ENCODE measurements at places on chromosomes 16 and 17.

DNA sequence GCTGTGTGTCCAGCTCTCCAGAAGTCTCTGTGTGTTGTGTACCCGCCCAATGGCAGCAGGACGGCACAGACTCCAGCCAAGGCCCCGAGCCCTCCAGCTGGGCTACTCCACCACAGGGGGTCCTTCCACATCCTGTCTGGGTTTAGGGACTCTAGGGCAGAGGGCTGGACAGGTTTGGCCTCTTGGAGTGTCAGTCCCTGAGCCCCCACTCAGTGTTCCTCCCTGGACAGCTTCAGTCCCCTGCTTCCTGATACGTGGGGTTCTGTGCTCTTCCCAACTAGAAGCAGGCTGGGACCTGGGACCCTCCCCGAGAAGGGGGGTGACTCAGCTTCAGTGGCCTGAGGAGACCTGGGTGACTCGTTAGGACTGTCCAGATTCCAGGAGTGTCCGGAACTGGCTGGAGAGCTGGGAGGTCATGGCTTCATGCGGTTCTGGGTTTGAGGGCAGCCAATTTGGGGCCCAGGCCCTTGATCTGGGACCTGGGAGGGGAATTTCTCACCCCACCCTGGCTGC is 4.2 kb downstream of the CDK3 start:
- no peak for DNase-seq

- no peak for DNase-seq
Observed at GRCh38 chr16:70552675-70553074, 29.1 kb downstream of the SF3B3 start.

- DNase-seq, result no peak
Observed at GRCh38 chr16:3274490-3274889, 8.8 kb upstream of the ZNF263 start.

DNA sequence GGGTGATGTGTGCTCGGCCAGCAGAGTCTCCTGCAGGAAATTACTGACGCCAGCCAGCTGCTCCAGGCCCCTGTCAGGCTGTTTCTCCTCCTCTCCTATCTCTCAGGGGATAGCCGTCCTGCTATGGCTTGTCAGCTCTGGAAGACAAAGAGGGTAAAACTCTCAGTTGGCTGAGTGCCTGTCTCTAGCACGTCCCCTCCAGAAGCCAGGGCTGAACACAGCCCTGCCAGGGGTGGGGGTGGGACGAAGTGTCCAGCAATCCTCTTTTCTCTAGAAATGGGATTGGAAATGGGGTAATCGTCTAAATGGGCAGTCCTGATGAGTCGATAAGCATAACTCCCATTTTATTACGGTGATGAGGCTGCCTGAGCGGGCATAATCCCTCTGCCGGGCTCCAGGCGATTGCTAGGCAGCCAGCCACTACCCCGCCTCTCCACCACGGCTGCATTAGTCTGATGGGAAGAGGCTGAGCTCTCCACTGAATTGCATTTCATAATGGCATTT is 89.1 kb upstream of the GNAO1 start:
- no peak for DNase-seq

GRCh38 chr17:67639555-67639954 is 78.2 kb upstream of the NOL11 start:
- DNase-seq, result no peak

GRCh38 chr16:77308163-77308561 is 109.0 kb downstream of the SYCE1L start:
- no peak for DNase-seq

- DNase-seq, result no peak
Observed at GRCh38 chr17:75722076-75722475, 817 bp downstream of the ITGB4 start.

GRCh38 chr16:74573622-74574021 is 33.3 kb downstream of the GLG1 start:
- no peak for DNase-seq

DNA sequence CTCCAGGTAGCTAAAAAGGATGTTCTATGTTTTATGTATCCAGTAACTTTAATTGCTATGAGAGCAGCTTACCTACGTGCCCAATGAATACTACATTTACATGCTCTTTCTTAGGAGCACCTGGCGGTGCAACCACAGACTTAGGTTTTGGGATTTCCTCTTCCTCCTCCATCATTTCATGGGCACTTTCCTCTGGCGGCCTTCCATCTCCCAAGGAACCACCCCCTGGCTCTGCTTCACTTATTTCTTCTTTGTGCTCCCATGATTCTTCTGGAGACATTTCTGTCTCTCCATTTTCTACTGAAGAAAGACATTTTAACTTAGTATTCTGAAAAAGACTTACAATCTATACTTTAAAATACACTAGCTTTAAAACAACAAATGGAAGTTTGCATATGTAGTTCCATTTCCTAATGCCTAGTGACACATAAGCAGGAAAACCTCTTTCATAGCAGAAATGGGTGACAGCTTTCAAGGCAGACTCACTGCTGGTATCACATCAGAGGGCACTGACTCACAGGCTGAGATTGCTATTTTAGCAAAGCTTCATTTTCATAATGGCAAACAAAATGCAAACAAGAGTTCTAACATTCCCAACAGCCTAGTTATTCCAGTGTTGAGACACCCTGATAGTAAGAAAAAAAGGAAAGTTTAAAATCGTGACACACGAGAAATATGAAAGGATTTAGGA is 19.1 kb downstream of the GSPT1 start:
- no peak for DNase-seq

GRCh38 chr16:55876854-55877253 is 1.7 kb upstream of the CES5A start:
- DNase-seq, result no peak

- no peak for DNase-seq
Observed at GRCh38 chr16:12009462-12009861, 32.9 kb downstream of the SNX29 start.

GRCh38 chr17:77914385-77915254 is 43.9 kb upstream of the TNRC6C start:
- DNase-seq, result no peak

DNA sequence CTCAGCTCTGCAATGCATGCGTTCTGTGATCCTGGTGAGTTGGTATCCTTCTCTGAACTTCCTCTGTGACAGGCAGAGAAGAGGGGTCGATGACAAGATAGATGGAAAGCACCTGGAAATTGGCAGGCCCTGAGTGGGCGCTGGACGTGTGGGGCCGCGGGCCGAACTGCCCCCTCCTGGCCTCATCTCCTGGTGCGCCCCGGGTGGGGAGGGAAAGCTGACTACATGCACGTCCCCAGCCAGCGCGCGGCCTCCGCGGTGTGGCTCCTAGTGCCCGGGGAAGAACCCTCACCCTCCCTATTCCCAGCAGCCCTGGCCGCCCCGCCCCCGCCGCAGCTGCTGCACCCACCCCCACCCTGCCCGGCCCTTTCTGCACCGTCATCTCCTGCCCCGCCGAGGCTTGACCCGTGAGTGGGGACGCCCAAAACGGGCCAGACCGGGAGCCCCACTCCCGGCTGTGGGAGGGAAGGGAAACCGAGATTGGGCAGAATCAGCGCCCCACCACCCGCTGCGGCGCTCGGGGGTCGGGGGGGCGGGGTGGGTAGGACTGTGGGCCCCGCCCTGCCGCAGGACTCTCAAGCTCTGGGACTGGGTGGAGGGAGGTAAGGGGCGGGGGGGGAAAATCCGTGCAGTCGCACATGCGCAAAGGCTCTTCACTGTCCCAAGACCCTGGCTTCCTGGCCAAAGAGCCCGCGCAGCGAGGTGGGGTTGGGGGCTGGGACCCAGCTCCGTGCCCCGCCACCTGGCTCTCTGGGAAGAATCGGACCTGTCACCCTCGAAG is at the start of gene NOL3:
NOL3 (plus strand) TSS at position 371 of the 781 bp plus-strand sequence.
- no peak for DNase-seq

GRCh38 chr16:67246756-67247191 is 507 bp downstream of the FHOD1 start:
- no peak for DNase-seq

- no peak for DNase-seq
Observed at GRCh38 chr16:56371660-56371937, 53.7 kb downstream of the AMFR start.

DNA sequence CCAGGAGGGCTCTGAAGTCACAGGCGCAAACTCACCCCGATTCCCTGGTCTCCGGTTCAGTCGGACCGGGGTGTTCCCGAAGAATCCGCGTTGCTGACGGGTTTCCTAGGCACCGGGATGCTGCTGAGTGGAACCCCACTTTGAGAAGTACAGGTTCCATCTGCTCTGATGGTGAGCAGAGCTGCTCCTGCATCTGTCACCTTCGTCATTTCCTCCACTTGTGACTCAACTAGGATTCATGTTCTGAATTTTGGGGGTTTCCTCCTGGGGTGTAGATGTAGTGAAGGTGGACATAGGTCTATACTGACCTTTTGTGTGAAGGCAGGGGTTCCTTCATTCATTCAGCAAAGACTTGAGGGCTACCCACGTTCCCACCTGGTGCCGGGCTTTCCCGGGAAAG is 25.0 kb downstream of the LGALS3BP start:
- no peak for DNase-seq

DNA sequence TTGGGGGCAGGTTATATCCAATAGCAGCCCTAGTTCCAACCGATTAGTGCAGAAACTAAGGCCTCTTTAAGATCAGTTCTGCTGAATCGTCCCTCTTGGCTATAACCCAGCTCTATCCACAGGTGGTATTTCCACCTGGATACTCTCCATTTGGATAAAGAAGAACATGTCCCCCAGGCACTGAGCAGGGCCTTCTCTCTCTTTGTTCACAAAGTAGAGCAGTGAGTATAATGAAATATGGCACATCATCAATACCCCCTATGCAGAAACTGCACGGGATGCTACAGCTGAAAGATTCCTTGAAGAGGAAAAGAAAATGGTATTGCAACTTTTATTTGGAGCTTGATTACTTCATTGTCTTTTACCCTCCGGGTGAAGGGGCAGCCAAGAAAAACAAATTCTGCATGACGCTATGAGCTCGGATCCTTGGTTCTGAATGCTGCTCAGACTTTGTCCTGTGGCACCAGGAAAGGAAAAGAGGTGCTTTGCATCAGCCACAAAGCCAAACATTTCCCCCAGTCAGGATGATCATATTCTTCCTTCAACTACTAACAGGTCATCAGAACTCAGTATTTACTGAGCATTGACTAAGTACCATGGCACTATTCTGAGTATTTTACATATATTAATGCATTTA is 399.7 kb downstream of the NPIPA8 start:
- no peak for DNase-seq

DNA sequence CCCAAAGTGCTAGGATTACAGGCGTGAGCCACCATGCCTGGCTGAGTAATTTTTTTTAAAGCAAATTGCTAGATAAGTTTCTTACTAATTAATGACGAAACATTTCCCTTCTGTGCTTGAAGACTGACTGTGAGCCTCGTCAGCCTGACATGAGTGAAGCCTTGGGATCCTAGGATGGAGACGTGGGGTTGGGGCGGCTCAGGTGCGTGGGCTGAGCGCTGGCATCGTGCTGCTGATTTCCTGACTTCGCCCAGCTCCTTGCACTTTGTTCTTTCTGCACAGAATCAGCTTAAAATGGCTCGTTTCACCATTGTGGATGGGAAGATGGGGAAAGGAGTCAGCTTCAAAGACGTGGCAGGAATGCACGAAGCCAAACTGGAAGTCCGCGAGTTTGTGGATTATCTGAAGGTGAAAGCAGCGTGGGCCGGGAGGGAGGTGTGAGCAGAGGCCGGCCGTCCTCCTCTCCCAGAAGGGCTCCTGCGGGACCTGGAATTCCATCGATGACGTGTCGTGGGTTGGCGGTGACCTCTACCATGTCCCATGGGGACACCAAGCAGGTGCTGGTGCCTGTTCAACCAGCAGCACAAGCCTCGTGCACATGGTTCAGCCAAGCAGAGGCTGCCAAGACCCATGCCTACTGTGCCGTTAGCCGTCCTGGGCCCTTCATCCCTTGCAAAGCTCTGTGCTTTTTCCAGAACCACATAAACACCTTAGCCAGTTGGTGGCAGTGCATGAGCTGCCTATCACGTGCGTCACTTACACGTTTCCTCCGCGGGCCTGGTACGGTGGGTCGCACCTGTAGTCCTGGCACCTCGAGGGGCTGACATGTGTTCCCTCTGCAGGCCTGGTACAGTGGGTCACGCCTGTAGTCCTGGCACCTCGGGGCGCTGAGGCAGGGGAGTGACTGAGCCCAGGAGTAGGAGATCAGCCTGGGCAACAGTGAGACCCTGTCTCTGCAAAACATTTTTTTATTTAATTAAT is 22.5 kb downstream of the SPG7 start:
- no peak for DNase-seq

- no peak for DNase-seq
Observed at GRCh38 chr16:85667841-85668413, 20.8 kb downstream of the GINS2 start.

GRCh38 chr17:45130681-45131615 is 1.4 kb downstream of the PLCD3 start:
- no peak for DNase-seq

DNA sequence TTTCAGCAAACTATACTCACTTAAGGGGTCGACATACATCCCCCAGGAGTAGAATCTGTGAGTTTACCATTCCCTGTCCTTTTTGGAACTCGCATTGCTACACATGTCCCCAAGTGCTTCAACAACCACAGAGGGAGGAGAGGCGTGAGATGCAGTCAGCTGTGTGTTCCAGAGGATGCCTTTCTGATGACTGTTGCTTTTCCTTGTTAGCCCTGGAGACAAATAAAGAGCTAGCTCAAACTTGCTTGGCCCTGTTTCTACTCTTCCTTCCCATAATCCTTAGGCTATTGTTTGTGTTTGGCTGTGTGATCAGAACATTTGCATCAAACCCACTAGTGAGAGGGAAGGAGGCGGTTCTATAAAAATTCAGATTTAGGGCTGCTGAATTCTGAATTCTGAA is 264.0 kb downstream of the ENGASE start:
- no peak for DNase-seq

DNA sequence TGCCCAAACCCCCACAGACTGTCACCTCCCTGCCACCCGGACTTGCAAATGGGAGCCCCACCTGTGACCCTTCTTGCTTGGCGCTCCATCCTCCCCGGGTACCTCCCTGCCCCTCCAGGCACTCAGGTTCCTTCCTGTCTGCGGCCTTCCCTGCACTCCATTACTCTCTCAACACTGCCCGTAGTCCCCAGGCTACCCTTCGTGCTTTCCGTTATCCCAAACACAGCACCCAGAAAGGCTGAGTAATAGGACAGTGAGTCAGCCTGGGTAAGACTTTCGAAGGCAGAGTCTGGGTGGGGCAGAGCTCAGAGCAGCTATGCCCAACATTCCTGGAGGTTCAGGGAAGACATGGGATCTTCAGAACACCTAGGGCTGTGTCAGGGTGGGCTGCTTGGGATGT is 16.6 kb upstream of the C16orf74 start:
- DNase-seq, result no peak

- DNase-seq, result no peak
Observed at GRCh38 chr17:31048780-31049179, 46.0 kb upstream of the NF1 start.

GRCh38 chr16:49129935-49130334 is 151.7 kb downstream of the CBLN1 start:
- no peak for DNase-seq

Data from T follicular helper cell (primary cell).